Glutamatergic neuron (in vitro differentiated cells): ENCODE measurements at places on chromosomes 6 and 20.

GRCh38 chr6:111844376-111844775, 28.9 kb downstream of the FYN start:
- DNase-seq = no peak

DNA sequence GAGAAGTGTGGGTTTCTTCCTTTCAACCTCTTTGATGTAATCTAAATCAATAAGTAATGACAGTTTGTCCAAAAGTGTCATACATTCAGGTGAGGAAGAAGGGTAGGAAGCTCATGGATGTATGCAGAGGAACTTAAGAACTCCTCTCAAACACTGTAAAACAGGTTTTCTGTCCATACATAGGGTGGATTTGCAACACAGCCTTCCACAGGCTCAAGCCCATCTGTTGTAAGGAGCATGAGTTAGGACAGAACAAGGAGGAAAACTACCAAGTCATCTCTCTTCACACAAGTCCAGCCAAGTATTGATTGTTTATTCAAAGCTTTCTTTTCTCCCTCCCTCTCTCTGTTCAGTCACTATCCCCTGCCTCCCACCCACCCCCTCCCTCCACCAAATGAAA, 49.0 kb upstream of the CDYL start:
- DNase-seq = no peak

DNA sequence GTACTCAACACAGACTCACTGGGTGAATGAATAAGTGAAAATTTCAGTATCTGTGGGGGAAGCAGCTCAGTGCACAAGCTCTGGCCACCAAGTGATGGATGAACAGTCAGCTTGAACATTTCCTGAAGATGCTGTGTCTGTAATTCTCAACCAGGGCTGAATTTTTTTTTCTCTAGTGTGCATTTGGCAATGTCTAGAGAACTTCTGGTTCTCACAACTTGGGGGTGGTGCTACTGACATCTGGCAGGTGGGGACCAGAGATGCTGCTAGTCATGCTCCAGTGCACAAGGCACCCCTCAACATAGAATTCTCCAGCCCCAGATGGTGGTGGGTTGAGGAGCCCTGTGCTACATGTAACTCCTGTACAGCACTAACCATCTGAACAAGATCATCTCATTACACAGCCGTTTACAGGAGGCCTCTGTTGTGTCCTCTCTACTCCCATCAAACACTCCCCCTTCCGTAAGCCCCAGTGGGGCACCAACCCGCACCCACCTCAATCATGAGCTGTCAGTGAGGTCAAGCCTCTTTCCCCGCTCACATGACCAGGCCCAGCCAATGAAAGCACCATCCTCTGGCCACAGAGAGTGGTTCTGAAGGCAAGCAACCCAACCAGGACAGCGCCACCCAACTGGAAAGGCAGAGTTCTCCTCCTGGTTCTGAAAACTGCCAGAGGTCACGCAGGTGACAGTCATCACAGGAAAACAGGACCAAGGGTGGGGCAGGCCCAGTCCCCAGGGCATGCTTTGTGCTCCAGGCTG, 103.9 kb upstream of the PMEPA1 start:
- no peak for DNase-seq

DNA sequence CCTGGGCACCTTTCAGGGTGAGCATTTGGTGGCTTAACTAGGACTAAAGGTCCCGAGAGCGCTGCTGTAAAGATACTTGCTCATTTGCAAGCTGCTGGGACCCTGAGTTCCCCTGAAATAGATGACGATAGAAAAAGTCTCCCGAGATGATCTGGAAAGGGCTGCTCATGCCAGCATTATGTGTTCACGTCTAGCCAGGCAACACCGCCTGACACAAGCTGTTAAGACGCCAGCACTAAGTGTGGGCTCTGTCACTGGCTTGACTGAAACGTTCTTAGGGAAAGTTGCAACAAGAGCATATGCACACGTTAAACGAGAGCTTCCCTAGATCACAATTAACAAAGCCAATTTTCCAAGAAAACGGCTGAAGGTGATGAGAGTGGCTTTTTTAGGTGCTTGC, 113.7 kb downstream of the SLC23A2 start:
- DNase-seq = no peak

- DNase-seq = no peak
These were observed 32.4 kb downstream of the NFATC2 start for GRCh38 chr20:51510169-51510568.

DNA sequence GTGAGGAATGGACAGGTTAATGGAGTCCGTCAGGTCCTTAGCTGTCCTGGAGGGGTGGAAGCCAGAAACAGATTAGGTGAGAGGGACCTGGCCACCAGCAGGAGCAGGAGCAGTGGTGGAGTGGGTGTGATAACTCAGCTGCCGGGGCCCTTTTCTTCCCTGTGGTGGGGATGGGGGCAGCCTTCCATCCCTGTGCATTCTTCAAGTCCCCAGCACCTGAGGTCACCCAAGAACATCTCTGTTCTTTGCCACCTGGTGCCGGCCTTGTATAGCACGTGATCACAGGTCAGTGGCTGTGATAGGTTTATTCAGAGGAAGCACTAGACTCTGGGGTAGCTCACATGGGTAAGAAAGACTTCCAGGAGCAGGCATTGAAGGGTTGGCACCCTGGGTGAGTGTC, 16.6 kb downstream of the ERGIC3 start:
- DNase-seq = no peak

DNA sequence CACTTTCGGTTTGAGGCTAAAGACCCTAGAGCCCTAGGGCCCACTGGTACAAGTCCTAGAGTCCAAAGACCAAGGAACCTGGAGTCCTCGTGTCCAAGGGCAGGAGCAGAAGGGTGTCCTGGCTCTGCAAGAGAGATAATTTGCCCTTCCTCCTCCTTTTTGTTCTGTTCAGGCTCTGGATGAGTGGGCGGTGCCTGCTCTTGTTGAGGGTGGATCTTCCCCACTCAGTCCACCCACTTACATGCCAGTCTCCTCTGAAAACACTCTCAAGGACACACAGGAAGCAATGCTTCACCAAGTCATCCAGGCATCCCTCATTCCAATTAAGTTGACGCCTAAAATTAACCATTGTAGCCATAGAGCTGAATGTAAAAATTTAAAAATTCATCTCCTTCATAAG, 102.1 kb downstream of the UST start:
- no peak for DNase-seq

DNA sequence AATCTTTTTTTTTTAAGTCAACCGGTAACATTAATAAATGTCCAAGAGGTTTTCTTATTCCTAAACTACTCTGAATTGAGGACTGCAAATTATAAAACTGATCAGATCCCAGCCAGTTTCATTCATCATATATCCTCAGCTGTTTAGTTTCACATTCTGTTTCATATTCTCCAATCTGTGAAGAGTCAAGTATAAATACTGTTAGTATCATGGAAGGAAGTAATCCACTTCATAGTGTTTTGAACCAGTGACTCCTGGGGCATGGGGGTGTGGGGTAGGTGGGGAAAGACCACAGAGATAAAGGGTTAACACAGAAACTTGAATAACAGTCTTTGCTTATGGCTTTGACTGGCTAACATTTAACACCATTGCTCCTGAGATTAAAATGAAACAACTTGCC, 69.9 kb downstream of the FYN start:
- no peak for DNase-seq

GRCh38 chr6:133758815-133759335, 130.0 kb upstream of the TCF21 start:
- no peak for DNase-seq

- DNase-seq = no peak
These were observed 15.0 kb downstream of the CPNE5 start for GRCh38 chr6:36824253-36824652.

DNA sequence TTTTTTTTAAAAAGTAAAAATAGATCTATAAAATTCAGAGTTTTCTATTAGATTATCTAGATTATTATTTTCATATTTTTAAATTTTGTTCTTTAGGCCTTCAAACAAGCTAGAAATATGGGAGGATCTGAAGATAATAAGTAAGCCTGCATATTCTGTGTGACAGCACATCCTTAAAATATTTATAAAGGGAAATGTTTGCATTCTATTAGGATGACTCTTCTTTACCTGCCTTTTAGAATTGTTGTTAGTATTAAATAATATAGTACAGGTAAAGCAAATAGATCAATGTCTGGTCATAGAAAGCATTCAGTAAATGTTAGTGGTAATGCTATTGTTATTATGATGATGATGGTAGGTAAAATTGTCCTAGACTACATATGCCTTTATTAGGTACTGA, 17.4 kb downstream of the PEX3 start:
- DNase-seq = no peak

- DNase-seq = peak; percentile 78
These were observed 5.3 kb downstream of the OARD1 start for GRCh38 chr6:41066867-41067304.

GRCh38 chr6:160101277-160102205, 20.1 kb upstream of the SLC22A1 start:
- DNase-seq = no peak

- no peak for DNase-seq
These were observed 70.7 kb downstream of the PDE7B start for GRCh38 chr6:135922174-135922573.

DNA sequence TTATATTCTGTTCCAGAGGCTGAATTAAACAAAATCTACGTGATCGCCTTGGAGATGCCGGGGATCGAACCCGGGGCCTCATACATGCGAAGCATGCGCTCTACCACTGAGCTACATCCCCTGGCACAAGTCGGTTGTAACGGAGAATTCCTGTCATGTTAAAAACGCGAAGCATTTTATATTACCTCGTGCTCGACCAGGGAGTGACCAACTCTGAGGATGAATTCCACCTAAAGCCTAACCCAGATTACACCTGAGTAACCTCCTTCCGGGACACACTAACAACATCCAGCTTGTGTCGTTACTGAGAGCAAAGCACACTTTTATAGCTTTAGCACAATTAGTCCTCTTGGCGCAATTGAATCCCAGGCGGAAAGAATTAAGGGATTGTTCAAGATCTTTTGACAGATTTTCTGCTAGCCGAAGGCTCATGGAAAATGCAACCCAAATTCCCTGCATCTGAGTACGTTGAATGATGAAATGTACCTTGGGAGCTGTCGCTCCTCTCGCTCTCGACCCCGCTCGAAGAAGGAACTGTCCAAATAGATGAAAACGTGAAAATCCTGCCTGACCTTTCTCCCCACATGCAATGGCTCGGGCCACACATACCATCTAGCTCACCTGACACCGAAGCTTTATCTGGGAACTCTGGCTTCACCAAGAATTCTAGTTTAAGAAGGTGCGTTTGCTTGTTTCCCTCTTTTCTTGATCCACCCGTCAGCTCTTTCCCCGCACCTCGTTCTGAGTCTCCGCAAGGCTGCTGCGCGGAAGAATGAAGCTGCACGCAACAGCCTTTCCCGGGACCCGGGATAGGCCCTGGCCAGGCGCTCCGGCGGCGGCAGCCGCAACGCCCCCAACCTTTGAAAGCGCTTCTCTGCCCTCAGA, 148.3 kb downstream of the GPX5 start:
- DNase-seq = peak; percentile 67

DNA sequence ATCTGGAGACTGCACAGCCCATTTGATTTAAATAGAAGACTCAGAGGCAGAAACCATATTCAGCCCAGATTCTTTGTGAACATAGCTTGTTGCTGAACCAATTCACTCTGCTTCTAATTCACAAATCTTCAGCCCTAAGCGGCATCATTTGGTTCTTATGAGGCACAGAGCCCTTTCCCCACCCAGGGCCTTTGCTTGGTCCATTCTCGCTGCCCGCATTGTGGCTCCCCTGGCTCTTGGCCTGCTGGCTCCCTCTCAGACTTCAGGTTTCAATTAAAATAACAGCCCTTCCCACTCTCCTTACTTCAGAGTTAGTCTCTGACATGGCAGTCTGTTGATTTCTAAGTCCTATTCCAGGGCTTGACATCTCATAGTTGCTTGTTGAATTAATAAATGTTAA, 9.4 kb upstream of the TMEM14A start:
- no peak for DNase-seq

DNA sequence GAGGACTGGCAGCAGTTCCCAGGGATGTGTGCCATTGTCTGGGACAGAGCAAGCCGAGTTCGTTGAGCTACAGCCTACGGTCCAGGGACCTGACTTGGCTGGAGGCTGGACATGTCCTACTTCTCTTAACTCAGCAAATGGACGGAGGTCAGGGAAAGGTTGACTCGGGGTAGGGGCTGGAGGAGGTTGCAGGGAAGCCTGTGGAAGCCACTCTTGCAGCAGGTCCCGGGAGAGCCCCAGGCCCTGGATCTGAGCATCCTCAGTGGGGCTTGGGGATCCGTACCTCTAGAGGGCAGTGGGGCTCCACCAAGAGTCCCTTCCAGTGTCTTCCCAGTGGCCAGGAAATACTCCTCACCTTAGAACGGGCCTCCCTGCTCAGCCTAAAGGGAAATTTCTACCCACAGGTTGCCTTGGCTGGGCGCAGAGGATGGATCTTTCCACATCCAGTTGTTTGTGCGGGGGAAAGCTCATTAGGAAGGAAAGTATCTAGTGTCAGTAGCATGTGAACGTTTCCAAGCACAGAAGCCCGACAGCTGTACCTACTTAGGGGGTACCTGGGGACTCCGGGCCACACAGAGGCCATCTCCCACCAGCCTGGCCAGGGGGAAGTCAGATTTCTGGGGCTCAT, 170.2 kb downstream of the NFATC2 start:
- peak; percentile 73 for DNase-seq

DNA sequence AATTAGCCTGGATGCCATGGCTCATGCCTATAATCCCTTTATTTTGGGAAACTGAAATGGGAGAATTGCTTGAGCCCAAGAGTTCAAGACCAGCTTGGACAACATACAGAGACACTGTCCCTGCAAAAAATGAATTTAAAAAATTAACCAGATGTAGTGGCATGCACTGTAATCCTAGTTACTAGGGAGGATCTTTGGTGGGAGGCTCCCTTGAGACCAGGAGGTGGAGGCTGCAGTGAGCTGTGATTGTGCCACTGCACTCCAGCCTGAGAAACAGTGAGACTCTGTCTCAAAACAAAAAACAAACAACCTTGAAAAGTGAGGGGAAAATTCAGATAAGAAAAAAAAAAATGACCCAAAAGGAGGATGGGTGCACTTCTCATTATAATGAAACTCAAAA, 23.4 kb downstream of the CAP2 start:
- no peak for DNase-seq

- DNase-seq = no peak
These were observed 5.4 kb upstream of the TBC1D20 start for GRCh38 chr20:467755-468154.
